OCI-LY7 (cell line): ENCODE measurements at places on chromosomes 12 and 14. TPM values are rescaled to one million over a fixed set of nuclear protein-coding genes. Genes with fewer than 3 reads are reported as not detected.

IFNG gene
- not detected in 2 replicates for total RNA-seq

GRCh38 chr12:64400041-64400440, 4.2 kb upstream of the XPOT start:
- no peak for DNase-seq

DNA sequence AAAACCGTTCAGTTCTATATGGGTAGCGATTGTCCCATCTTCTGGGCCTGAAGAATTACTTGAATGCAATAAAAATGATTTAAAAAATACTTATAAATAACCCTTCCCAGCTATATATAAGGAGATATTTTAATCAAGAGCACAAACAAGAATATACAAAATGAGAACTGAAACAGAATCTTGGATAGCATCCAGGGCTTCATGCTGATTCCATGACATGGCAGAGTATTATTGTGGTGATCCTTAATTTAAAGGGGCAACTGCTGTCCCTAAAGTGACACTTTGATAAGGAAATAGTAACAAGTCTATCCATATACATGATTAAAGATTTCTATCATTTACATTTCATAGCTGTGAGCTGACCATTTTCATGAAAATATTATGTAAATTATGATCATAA, 18.8 kb downstream of the WBP11 start:
- no peak for DNase-seq

- DNase-seq = no peak
Measured at GRCh38 chr12:44696542-44696941, 179.6 kb downstream of the NELL2 start.

DNA sequence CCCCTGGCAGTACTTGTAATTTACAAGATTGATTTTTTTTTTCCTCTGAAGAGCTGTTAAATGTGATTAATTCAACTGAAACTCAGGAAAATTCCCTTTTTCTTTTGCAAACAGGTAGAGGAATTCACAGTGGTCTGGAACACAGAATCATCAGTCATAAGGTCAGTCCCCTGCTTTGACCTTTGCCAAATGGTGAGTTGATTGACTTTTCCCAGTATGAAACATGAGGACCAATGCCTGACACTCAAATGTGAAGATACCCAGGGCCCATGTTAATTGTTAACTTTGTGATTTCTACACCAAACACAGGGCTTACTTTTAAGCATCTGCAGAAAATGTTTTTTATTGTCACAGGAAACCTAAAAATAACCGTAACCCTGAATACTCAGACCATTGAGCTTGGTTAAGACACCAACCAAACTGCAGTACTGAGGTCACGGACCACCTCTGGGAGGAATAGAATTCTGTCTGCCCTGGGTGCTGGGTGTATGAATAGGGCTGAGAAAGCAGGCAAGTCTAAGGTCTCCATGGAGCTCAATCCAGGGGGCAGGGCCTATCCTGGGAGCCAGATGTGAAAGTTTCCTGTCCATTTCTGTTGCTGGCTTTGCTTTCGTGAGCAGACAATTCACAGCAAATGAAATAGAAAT, 192.4 kb downstream of the TMX1 start:
- DNase-seq = no peak
